ENCODE measurements at places on chromosomes 11 and 22.

GRCh38 chr22:43241138-43241597, 54.2 kb upstream of the TTLL12 start:
- DNase-seq = no peak

GRCh38 chr11:30350384-30350783, 27.5 kb downstream of the ARL14EP start:
- DNase-seq = no peak

DNA sequence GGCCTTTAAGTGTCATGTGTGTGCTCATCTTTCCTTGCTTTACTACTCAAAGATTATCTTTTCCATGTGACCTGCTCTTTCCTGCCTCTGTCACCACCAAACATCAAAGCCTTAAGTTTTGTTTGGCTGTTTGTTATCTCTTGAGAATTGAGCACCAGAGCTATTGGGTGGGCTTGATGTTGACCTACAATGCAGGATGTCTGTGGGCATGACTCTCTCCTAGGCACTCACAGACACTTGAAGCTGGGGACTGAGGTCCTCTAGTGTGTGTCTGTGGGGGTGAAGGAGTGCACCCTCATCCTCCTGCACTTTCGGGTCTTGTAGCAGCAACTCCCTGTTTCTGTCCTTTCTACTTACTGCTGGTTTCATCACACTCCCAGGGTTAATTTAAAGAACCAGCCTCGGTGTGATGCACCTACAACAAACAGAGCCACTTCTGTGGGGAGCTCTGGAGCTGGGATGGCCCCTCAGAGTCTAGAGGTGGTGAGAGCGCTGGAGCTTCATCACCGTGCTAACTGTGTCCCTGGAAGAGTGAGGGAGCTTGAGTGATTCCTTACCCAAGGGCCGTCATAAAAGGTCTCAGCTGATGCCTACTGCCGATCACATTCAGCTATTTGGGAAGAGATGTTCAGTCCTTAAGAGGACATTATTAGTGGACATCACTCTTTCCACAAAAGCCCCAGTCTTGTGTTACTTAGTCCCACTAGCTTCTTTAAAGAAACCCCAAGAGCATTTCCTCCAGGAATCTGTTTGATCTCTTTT, 56.3 kb downstream of the LRRC74B start:
- DNase-seq = no peak

GRCh38 chr11:110711776-110712658, at the start of gene ARHGAP20:
Gene ARHGAP20 (minus strand): TSS chr11:110712437. CDS start chr11:110712231, 206 bp downstream.
- peak; percentile 44 for DNase-seq

DNA sequence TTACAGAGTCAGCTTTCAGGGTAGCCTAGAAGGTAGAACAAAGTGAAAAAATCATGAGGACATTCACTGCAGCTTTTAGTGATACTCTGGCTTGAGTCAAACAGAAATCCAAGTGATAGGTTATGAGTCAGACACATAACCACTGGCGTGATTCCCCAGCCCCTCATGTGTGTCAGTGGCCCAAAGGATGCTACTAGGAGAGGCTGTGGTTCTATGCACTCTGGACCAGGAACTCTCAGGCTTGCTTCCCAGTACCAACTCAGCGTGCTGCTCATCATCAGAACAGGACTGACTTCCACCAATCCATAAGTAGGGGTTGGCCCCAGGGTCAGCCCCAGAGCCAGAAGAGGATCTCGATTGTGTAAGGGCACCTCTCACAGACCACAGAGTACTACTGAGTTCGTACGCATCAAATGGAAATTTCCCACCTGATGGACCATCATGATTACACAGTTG, 116.8 kb downstream of the MED15 start:
- peak; percentile 90 for DNase-seq

DNA sequence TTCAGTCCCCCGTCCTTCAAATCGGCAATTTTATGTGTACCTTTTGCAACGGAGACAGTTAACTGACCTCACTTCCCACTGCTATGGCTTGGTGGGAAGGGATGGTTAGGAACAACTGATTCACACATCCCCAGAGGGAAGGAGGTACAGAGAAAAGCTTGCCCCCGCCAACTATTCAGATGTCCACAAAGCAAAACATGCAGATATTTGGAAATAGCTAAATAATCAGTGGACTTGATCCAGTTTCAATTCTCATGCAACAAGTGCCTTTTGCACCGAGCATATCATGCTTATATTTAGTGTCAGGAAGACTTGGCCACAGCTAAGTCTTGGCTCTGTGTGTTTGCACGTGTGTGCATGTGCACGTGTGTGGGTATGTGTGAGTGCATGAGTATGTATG, 144.6 kb downstream of the SNX19 start:
- no peak for DNase-seq

DNA sequence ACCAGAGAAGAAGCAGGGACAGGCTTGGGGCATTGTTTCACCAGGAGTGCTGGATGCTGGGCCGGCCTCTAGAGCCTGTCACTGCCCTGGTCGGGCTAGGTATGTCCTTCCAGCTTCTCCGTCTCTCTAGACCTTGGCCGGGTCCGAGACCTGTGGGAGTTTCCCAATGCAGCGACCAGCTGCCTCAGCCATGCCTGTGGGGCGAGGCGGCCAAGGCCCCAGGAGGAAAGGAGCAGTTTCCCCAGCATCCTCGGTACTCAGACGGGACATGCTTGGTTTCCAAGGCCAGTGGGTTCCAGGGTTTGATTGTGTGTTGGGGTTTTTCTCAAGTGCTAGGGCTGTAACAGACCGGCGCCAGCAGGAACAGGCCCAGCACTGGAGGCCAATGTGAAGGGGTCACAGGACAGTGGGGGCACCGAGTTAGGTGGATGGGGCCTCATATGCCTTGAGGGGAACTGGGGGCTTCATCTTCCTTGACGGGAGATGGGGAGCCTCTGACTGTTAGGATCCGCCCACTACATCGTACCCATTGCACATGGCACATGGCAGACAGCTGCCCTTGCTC, 339.0 kb downstream of the TBC1D22A start:
- DNase-seq = no peak

- DNase-seq = no peak
These were observed 12.7 kb downstream of the PRG3 start for GRCh38 chr11:57368106-57368844.

Data from activated CD4-positive, alpha-beta T cell treated with anti-CD3 and anti-CD28 coated beads, Interleukin-2, Interleukin-4, amounts not matched to agents 100 ng/mL and 50 ng/mL, durations not matched to agents 16 hours and 8 hours (primary cell).